ENCODE measurements at places on chromosomes 3 and 15.

GRCh38 chr15:80926126-80926525 is 63.5 kb downstream of the MESD start:
- DNase-seq, result no peak

DNA sequence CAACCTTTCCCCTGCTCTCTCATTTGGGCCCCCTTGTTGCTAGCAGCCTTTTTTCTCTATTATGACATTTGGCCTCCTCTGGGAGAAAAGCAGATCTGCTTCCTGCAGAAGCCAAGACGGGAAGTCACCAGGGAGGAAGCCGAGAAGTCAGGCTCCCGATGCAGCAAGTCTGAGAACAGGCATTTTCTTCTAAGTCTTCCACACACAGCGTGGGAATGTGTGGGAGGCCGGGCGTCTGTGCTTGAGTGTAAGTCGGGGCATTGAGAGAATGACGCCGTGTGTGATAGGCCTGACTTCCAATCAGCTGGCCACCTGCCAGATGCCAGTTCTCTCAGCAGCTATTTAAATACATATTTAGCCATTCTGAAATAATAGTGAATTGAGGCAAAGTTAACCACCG is 75.8 kb upstream of the FAM98B start:
- no peak for DNase-seq

GRCh38 chr15:37743826-37744225 is 190.6 kb upstream of the TMCO5A start:
- no peak for DNase-seq

DNA sequence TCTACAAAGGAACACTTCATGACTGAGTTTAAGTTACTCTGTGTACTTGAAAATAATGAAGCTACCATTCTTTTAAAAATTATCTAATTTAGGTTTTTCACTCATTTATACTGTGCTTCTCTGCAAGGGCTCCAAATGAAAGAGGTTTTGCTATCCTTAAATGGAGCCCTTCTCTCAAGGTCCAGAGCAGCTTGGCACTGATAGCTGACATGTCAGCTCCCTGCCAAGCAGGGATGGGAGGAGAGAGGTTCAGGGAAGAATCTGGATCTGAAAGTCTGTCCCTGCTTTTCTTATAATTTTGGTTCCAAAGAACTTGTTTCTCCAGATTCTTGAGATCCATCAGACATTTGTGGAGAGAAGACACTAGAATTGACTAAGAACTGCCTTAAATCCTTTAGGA is 39.1 kb downstream of the MRPS11 start:
- no peak for DNase-seq

DNA sequence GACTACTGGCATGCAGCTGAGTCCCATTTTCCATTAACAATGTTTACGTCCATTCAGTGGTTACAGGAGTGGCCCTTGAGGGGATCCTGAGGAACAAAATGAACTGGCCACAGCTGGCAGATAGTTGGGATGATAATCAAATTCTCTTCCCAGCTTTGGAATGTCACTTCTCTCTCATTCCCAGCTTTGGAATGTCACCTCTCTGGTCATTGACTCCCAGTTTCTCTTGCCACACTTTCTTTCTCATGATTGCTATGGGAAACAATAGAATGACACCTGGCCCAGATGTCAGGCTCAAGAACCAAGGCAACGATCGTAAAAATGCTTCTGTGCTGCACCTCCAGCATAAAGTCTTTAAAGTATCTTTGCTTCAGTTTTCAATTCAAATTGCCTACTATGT is 34.0 kb downstream of the ATP13A4 start:
- no peak for DNase-seq

GRCh38 chr3:105785803-105786202 is 83.0 kb downstream of the CBLB start:
- no peak for DNase-seq

GRCh38 chr15:80706161-80706560 is 11.1 kb downstream of the ABHD17C start:
- DNase-seq, result no peak

- no peak for DNase-seq
These were observed 84.0 kb upstream of the CACNA2D3 start for GRCh38 chr3:54038391-54038790.

- DNase-seq, result no peak
These were observed 276.6 kb upstream of the LRTM1 start for GRCh38 chr3:55204417-55204816.

- DNase-seq, result no peak
These were observed 633.4 kb upstream of the KCNMB2 start for GRCh38 chr3:177902876-177903275.

DNA sequence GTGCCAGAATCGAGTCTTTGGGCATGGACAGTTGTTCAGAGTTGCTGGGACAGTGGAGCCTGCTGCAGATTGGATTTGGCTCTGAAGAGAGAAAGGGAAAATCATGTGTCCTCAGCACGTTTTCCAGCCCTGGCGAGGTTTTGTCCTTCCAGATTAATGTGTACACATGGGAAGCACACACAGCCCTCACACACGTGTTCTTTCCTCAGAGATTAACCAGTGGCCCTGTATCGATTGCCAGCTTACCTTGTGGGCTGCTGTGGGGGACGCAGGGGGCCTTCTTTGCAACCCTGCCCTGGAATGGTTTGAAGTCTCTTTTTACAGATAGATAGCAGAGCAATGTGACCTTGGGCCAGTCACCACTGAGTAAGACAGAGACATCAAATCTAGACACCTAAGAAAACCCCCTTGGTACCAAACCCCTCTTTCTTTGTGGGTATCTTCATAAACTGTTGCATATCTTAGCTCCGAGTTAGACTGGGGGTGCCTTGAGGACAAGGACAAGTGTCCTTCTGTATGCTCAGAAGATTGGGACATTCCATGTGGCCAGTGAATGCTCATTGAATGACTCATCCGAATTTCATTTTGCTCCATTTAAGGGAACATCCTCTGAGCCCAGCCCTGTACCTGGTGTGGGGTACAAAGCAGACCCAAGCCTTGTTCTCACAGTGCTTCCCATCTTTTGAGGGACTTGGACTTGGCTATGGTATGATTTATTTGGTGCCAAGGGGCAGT is 48.0 kb downstream of the SMAD6 start:
- no peak for DNase-seq

GRCh38 chr15:50425219-50425618 is 1.0 kb downstream of the USP8 start:
- no peak for DNase-seq

DNA sequence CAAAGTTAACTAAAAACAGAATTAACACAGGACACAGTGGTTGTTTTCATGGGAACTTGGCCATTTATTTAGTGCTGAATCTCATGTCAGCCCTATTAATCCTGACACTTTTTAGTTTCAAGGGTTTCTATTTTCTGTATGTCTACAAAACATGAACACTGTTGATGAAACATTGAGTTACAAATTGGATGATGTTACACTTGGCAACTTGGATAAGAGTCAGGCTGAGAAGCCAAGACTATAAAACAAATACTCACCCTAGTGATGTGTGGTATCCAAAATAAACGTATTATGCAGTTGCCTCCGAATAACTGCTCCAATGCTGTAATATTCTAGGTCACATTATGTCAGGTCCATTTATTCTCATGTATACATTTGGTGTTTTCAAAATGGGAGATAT is 349.6 kb downstream of the ZIC1 start:
- no peak for DNase-seq

DNA sequence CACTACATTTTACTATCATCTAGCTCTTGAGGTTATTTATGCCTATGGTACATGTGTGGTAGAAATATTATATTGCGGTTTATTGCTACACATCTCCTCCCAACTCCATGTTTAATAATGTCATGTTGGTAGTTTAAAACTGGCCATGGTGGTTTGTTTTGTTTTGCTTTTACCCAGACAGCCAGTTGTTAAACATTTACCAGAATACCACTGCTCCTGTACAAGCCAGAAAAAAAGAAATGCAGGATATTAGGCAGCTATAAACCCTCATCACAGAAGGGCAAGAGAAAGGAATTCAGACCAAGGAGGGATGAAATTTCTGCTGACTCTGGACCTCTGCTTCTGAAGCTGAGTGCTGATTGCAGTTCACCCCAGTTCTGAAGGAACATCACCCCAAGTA is 451.8 kb upstream of the IL12A start:
- DNase-seq, result no peak

GRCh38 chr3:98021830-98022560 is 13.1 kb downstream of the GABRR3 start:
- DNase-seq, result no peak

- DNase-seq, result no peak
These were observed 467.7 kb downstream of the FGF12 start for GRCh38 chr3:192259661-192260060.

DNA sequence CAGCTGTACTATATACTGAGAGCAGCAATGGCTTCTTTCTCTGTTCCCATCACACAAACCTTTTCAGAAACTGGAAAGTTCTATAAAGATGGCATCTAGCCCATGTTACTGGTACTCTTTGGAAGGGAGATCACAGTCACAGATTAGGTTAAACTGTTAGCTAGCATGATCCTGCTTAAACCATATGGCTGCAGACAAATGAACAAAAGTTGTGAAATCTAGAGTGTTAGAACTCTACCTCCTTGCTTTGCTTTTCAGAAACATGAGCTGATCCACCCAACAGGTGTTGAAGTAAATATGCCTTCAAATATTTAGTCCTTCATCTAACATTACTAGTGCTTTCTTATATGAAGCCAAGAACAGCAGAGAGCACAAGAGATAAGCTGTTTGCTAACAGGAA is 102.6 kb downstream of the SNRK start:
- no peak for DNase-seq

DNA sequence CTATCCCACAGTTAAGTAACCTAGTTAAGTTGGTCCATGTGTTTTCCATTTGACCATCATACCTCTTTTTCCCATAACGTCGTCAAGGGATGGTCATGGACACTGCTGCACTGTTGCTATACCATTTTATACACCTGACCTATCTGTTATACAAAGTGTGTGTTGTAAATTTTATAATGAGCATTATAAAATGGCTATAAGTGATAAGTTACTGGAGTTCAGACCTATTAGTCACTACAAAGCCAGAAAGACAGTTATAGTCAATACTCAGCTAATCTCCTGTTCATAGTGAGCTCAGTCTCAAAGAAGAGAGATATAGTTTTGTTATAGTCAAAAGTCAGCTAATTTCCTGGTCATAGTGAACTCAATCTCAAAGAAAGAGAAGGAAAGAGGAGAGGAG is 18.9 kb upstream of the CTNNB1 start:
- no peak for DNase-seq

DNA sequence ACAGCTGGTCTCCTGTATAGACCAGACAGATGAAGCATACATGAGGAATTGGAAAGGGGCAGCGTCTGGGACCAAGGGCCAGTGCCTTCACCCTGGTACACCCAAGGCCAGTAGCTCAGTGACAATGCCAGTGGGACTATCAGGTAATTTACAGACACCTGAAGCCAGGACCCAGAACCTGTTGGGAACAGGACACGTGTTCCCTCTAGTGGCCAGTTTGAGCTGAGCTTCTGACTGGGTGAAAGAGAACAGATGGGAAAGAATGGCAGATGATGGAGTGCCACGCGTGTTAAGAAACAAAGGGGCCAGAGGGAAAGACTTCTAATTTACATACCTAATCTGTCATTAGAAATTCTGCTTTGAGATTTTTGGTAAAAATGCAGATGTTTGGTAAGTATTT is 5.1 kb upstream of the SLC25A38 start:
- peak; percentile 78 for DNase-seq

- no peak for DNase-seq
These were observed 45.2 kb downstream of the LRCH3 start for GRCh38 chr3:197836244-197836643.

GRCh38 chr3:7875925-7876324 is 625.7 kb upstream of the LMCD1 start:
- DNase-seq, result no peak

GRCh38 chr3:70558956-70559355 is 246.5 kb upstream of the MDFIC2 start:
- DNase-seq, result no peak

- no peak for DNase-seq
These were observed 532.5 kb upstream of the KCNMB2 start for GRCh38 chr3:178003756-178004155.

DNA sequence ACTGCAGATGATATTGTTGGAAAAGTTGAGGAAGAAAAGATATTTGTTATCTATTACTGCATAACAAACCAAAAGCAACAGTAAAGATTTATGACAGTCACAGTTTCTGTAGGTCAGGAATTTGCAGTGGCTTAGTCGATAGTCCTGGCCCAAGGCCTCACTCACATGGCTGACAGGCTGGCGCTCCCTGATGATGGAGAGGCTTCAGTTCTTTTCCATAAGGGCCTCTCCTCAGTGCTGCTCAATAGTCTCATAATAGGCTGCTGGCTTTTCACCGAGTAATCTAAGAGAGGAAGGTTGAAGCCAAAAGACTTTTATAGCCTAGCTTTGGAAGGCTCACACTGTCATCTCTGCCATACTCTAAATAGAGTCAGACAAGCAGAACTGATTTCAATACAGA is 17.7 kb downstream of the IREB2 start:
- no peak for DNase-seq
